ENCODE measurements at places on chromosomes 11 and 22.

GRCh38 chr11:86365546-86365945 is 9.1 kb upstream of the CCDC81 start:
- DNase-seq, result no peak

DNA sequence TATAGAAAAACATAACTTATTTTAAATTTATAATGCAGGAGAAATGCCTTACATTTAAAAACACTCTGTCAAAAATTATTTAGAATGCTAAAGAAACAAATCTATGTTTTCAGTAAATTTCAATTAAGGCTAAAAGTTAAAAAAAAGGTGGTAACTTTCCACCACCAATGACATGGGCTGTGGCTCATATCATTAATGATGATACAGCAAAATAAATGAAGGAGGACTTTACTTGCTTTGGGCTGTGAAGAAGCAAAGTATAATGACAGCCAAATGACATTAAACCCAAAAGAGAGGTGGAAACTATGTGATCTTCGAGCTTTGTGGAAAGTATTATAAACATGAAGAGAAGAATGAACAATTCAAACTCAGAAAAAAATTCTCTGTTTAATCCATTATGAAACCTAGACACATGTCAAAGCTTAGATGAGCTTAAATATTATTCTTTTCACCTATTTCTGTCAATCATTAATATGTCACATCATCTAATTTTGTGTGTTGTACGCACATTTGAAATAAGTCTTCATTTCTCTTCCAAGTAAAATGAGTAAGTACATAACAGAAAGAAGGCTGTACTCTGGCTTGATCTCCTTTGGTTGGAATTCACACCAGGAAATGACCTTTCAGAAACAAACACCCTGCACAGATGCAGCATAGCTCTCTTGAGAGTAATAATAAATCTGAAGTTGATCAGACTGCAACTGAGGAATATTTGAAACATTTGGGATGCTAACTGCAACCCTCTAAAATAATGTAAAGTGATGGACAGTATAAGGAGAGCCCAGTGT is 265.8 kb downstream of the TTC28 start:
- no peak for DNase-seq

GRCh38 chr11:78380615-78381051 is 37.0 kb downstream of the GAB2 start:
- no peak for DNase-seq

DNA sequence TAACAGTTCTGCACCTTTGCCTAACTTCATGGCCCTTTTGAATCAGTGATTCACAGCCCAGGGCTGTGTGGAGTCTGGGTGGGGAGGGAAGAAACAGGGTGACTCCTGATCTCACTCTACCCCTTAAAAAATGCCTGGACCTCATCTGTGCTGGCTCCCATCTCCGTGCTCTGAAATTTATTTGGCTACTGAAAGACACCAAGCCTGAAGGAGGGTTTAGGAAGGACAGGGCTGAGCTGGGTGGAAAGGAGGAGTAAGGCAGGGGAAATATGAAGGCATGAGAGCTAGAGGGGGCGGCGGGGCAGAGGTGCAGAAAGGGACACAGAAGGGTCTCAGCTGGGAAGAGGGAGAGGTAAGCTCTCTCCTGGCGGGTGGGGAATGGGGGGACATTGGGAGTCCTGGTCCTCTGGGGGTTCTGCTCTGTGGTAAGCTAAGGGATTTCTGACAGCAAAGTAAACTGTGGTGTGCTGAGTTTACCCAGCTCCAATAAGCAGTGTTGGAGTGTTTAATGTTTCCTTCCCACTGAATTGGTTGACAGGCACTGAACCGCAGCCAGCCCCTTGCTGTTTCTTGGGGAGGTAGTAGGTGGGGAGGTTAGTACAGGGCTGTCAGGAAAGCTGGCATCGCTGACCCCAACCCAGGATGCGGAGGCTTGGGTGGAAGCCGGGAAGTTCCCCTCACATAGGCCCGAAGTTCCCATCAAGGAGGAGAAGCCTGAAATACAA is 71.1 kb downstream of the RPUSD4 start:
- DNase-seq, result no peak

GRCh38 chr11:114263513-114264170 is 32.6 kb upstream of the NNMT start:
- DNase-seq, result no peak

DNA sequence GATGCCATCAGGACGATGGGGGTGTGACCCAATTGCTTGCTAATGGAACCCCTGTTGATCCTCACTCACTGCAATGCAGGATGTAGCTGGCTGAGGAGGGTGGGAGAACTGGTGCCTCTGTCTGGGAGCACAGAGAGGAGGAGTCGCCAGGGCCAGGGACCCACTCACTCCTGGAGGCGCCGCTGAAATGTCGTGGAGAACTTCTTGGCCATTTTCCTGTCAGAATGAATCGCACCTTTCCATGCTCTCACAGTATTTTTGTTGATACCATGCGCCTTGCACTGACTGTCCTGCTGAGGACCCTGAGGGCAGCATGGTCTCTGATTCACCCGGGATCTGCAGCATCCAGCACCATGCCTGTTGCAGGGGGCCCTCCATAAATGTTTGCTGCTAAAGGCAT is 211.4 kb downstream of the DSCAML1 start:
- DNase-seq, result no peak

GRCh38 chr11:114724916-114725524 is 46.7 kb downstream of the NXPE2 start:
- DNase-seq, result no peak

DNA sequence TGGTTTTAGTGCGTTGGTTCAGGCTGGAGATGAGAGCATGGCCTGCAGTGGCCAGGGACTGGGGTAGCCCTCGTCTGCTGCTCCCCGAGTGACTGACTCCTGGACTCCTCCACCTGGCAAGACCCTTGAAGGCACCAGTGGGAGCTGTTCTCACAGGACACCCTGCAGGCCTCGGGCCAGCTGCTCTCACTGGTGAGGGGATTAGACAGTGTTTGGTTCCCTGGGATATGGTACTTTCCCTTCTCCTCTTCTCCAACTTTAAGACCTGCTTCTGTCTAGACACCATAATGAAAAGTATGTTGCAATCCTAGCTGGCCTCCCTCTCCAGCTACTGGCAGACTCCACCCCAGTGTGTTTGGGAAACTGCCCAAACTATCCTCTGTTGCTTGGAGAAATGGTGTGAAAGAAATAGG is 168.8 kb upstream of the CADM1 start:
- no peak for DNase-seq

GRCh38 chr11:130872102-130872501 is 44.2 kb downstream of the SNX19 start:
- no peak for DNase-seq

DNA sequence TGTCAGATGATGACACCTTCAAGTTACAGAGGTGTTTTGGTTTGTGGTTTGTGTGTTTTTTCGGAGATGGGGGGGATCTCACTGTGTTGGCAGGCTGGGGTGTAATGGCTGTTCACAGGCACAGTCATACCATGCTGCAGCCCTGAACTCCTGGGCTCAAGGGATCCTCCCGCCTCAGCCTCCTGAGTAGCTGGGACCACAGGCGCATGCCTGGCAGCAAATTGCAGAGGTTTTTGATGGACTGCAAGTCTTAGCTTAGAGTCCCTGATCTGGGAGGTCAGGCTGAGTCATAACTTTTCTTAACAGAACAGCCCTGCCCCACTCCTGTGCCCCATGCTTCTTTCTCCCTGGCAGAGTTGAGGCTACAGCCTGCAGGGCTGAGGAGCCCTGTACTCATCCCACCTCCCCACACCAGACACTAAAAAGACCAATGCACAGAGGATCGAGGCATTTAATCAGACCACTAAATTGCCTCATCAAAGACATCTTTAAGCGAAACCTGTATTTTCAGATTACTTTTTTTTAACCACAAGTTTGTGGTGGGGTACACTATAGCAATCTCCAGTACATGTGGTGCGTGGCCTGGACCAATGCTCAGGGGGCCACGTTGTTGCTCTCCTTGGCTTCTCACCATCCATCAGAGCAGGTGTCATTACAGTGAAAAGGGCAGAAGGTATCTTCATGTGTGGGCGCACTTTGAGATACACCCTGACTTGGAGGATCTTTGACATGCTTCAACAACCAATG is 17.1 kb upstream of the ADORA2A start:
- peak; percentile 29 for DNase-seq

DNA sequence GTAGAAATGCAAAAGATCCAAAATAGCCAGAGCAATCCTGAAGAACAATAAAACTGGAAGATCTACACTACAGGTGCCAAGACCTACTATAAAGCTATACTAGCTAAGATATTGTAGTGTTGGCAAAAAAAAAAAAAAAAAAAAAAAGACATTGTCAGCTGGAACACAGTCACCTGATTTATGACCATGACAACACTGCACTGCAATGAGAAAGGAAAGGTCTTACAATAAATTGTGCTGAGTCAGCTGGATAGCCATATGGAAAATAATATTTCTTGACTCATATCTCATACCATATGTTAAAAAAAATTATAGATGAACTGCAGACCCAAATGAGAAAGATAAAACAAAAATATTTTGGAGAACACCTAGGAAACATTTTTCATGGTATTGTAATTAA is 3.1 kb upstream of the PANX3 start:
- no peak for DNase-seq

DNA sequence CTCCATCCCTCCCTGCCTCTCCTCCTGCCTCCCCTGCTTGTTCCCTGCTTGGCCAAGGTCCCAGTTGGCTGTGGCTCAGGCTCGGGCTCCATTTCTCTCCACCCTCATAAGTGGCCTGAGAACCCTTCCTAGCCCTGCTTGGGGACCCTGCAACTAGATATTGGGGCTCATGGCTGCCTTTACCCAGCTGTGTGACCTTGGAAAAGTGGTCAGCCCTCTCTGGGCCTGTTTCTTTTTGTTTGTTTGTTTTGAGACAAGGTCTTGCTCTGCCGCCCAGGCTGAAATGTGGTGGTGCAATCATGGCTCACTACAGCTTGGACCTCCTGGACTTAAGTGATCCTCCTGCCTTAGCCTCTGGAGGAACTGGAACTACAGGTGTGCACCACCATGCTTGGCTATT is 20.3 kb upstream of the CABP2 start:
- DNase-seq, result no peak

GRCh38 chr11:134398079-134398444 is 14.0 kb downstream of the B3GAT1 start:
- DNase-seq, result no peak

- DNase-seq, result no peak
Measured at GRCh38 chr11:115939104-115939730, 435.0 kb upstream of the CADM1 start.

DNA sequence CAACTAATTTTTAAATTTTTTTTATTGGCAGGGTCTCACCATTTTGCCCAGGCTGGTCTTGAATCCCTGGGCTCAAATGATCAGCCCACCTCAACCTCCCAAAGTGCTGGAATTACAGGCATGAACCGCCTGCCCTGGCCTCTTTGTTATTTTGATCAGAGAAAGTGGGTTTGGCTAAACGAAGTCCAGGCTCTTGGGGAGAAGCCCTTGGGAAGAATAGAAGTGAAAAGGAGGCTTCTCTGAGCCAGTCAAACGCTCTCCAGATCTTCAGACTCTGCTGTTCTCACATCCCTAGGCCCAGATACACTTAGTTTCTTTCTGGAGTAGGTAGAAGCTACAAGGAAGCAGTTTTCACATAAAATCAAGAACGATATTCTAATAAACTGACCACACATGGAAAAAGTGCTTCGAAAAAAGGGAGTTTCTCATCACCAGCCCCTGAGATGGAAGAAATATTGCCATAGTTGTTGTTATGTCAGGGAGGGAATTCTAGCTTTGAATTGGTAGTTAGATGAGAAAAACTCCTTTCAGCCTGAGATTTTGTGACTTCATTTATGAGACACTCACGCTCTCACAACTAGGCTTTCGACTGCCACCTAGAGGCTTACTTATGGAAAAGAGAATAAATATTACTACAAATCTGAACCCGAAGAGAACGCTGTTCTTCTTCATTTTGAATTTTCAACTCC is 41.7 kb upstream of the AQP11 start:
- peak; percentile 54 for DNase-seq

DNA sequence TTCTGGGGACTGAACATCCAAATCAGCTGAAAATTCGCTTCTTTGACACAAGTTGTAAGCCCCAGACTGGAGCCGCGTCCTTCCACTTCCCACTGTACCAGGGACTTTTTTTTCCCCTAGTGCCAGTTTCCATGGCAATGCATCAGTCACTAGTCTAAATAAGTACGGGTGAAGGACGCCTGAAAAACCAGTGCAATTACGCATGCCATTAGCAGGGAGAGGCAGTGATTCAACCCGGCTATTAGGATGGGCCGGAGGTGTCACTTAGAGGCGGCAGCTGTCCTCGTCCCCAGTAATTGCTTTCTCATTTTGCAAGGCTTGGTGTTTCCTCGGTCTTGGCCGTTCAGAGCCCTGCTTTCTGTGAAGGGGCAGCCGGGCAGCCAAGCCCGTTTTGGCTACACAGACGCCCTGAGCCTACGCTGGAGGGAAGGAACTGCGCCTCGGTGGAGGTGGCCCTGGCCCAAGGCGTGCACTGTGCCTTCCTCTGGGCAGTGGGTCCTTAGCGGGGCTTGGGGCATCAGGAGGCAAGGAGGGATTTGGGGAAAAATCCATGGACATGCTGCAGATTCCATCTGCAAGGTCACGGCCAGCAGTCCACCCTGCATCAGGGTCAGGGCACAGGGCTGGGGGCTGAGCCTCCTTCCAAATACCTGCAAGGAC is 319.7 kb downstream of the CTTN start:
- no peak for DNase-seq

DNA sequence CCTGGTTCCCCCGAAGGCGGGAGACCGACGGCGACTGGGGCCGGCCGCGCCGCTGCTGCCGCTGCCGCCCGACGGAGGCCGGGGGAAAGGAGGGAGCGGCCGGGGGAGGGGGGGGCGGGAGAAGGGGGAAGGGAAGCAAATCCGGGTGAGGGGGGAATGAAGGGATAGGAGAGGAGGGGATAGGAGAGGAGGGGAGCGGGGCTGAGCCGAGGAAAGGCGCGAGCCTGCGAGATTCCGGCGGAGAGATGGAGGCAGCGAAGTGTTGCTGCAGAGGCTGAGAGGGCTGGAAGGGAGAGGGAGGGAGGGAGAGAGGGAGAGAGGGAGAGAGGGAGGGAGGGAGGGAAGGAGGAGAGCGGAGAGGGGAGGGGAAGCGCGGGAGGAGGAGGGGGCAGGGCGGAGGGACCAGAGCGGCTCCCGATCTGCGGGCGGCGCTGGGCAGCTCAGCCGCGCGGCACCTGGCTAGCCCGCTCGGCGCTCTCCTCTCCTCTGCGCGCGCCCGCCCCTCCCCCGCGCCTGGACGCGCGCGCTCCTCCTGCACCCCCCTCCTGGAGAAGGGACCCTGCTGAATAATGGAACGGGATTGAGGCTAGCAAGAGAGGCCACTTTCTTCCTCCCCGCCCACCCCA is 52.3 kb downstream of the SLC22A12 start:
- no peak for DNase-seq
